Type B pancreatic cell (in vitro differentiated cells): ENCODE measurements at places on chromosomes 3 and 15. TPM values are rescaled to one million over a fixed set of nuclear protein-coding genes. Genes with fewer than 3 reads are reported as not detected.

The LEO1 gene
- 25.8 and 30.0 TPM in 2 replicates for total RNA-seq

The FANCD2OS gene
- not detected in 2 replicates for total RNA-seq

DNA sequence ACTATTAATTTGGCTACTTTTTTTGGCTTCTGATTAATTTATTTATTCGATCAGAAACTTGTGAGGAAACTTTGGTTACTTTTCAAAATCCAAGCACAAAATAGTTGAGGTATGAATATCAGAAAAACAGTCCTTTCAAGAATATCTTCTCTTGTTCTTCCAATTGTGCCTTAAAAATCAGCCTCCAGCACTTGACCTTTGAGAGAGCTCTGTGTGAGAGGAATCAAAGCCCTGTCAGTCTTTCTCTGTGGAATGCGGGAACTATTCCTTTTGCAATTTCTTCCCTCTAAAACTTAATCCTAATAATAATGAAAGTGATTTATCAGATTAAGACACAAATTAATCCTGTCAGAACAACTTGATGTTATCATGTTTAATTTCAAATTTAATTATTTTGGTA, 185.9 kb downstream of the ABHD5 start:
- DNase-seq = no peak

- DNase-seq = no peak
Observed at GRCh38 chr3:195312714-195313113, 41.8 kb upstream of the XXYLT1 start.

DNA sequence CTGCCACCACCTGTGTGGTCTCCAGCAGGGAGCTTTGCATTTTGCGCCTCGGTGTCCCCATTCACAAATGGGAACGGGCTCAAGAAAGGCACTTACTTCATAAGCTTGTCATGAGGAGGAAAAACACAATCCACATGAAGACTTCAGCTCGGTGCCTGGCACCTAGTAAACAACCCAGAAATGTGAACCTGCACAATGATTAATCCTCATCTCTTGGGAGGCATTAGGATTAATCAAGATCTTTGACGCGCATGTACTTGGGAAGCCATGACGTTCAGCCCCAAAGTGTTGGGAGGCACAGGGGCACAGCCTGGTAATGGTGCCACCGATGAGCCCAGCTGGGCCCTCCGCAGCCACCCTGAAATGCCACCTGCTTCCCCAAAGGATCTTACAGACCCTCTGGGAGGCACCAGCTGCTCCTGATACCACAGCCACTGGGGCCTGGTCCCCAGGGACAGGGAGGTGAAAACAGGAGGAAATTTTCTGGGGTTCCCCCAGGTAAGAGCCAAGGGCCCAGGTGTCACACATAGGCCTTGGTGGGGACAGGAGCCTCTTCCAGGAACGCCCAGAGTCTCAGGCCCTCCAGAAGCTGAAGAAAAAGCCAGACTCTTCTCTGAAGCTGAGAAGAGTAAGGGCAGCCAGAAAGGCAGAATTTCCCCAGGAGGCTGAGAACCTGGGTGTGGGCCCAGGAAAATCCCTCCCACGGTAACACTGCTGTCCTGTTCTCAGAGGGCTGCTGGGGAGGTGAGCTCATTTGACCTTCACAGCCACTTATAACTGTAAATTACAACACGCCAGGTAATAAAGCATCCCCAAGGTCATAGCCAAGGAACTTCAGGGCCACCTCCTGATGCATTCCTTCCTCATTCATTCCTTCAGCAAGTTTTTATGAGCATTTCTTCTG, 507.5 kb downstream of the SHQ1 start:
- DNase-seq = no peak

DNA sequence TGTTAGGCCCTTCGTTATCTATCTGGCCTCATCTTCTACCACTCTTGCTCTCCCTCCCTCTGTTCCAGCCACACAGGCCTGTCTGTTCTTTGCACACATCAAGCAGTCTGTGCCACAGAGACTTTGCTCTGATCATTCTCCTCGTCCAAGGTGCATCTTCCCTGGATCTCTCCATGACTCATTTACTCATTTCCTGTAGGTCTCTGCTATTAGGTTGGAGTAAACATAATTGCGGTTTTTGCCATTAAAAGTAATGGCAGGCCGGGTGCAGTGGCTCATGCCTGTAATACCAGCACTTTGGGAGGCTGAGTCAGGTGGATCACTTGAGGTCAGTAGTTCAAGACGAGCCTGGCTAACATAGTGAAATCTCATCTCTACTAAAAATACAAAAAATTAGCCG, 9.5 kb upstream of the C3orf49 start:
- no peak for DNase-seq

DNA sequence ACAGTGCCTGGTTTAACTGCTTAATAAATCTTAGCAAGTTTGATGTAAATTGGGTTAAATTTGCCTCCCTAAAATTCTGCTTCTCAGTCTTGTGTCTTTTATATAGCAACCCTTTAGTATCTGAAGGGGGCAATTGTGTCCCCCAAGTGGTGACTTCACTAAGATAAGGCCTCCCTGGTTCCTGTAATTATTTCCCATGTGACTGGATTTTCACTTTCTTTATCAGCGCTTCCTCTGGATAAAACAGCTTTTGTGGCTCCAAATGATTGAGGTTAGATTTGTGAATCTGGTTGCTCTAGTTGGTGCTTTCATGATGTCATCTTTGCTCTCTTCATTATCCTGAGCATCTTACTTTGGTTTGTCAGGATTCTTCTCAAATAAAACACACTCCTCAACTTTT, 334.3 kb upstream of the CTDSPL start:
- DNase-seq = no peak

DNA sequence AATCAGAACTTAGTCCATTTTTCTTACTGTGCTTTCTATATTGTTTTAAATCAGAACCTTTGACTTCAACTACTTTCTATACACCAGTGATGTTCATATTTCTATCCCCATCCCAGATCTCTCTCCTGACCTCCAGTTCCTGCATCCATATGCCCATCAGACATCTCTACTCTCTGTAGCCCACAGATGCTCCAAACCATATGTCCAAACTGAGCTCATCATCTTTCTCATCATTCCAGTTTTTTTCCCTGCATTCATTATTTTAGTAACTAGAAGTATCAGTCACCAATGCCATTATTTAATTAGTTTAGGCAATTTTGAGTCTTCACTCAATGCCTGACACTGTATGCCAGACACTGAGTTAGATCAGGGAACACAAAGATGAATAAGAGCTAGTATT, 25.4 kb upstream of the IL16 start:
- no peak for DNase-seq
